ENCODE measurements at places on chromosomes 7 and 10. TPM values are rescaled to one million over a fixed set of nuclear protein-coding genes. Genes with fewer than 3 reads are reported as not detected.

DNA sequence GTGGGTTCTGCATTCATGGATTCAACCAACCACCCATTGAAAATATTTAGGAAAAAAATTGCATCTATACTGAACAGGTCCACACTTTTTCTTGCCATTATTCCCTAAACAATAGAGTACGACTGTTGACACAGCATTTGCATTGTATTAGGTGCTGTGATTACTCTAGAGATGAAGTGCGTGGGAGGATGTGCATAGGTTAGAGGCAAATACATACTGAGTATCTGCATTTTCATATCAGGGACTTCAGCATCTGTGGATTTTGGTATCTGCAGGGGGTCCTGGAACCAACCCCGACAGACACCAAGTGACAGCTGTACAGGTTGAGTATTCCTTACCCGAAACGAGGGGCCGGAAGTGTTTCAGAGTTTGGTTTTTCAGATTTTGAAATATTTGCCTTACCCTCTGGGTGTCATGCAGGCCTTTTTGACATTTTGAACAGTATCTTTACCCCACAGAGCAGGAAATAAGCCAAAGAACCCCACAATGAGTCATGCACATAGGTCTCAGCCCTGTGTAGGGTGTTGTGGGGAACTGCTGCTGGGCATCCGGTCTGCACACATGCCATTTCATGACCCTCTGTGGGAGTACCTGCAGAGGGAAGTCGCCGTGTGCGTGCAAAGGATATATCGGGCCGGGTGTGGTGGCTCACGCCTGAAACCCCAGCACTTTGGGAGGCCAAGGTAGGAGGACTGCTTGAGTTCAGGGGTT is 14.5 kb downstream of the NUDT5 start:
- H3K27ac ChIP-seq, result no peak overlapping the region
- no peak overlapping the region for H3K4me3 ChIP-seq
- no peak for DNase-seq
- H3K27me3 ChIP-seq, result no peaks in the 10 kb centered on the region
- no peaks in the 10 kb centered on the region for H3K4me1 ChIP-seq

The CARD11 gene
- 0.60 TPM for polyA plus RNA-seq

DNA sequence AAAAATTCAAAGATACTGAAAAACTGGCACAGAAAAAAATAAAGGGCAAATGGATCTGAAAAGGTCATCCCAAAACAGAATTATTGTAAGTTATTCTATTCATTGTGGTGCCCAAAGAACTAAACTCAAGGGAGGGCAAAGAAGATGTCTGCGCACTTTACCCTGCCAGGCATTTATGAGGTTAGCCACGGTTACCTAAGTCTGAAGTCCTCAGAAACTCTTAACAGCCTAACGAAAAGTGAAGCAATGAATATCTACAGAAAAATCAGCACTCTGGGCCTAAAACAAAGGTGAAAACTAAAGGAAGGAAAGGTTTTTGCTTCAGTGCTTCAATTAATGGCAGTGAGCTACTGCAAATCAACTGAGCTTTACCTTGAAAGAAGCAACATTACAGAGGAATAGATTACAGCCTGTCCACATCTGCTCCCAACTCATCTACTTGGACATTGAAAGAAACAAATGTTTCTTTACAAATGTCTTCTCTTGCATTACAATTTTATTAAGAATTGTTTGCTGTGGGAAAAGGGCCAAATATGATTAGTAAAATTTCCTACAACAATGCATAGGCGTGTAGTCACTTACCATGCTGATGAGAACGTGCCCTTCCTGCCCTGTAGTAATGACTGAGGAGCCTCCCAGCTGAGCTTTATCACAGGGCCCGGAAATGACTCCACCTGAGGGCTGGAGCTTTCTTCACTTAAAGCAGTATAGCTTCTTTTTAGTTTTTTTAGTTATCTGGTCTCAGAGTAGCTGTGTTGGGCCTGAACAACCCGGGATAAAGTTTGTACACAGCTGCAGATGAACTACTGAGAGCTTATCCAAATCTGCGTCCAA is at the start of gene TUBAL3:
TSS of gene TUBAL3 (minus strand) at position 621 of the 834 bp plus-strand sequence. CDS start at position 585, 36 bp downstream.
- no peak within 1 kb of the TSS for H3K4me3 ChIP-seq
- no peaks in the 10 kb centered on the region for H3K4me1 ChIP-seq
- H3K27ac ChIP-seq, result no peak within 1 kb of the TSS
- no peaks in the 10 kb centered on the region for H3K36me3 ChIP-seq

The COL26A1 gene
- polyA plus RNA-seq, result not detected

DNA sequence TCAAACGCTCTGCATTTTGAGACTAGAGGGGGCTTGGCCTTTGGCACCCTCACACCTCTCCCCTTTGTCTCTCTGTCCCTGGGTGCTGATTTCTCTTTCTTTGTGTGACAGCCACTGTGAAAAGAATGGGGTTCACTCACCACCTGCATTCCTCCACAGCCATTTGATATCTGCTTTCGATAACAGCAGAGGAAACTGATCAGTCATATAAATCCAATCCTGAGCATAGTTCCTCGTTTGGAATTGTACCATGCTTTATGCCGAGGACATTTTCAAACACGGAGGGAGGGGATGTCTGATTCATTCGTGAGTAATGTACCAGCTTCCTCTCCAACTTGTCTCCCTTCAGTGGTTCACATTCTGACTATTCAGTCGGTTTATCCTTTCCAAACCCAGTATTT is 15.8 kb downstream of the MET start:
- peaks cover 8% of the 10 kb centered on the region for H3K4me1 ChIP-seq
- no peaks in the 10 kb centered on the region for H3K36me3 ChIP-seq
- H3K27ac ChIP-seq, result no peak overlapping the region
- DNase-seq, result no peak

The HTR5A gene
- not detected for polyA plus RNA-seq

GRCh38 chr7:127252778-127253280 is at the start of gene GRM8:
Gene GRM8 (minus strand): TSS chr7:127252941.
- peaks cover 26% of the 10 kb centered on the region for H3K4me1 ChIP-seq
- H3K36me3 ChIP-seq, result no peaks in the 10 kb centered on the region
- DNase-seq, result peak; percentile 72
- peaks cover 43% of the 10 kb centered on the region for H3K27me3 ChIP-seq
- H3K27ac ChIP-seq, result peak within 1 kb of the TSS; percentile 68

- no peaks in the 10 kb centered on the region for H3K27me3 ChIP-seq
- no peaks in the 10 kb centered on the region for H3K36me3 ChIP-seq
- no peak overlapping the region for H3K4me3 ChIP-seq
- DNase-seq, result no peak
- H3K4me1 ChIP-seq, result peaks cover 30% of the 10 kb centered on the region
Observed at GRCh38 chr10:103454026-103454425, 1.9 kb upstream of the CALHM2 start.
